Suppressor macrophage treated with lipopolysaccharide for 4 hours (primary cell): ENCODE measurements at places on chromosomes 5 and 9.

DNA sequence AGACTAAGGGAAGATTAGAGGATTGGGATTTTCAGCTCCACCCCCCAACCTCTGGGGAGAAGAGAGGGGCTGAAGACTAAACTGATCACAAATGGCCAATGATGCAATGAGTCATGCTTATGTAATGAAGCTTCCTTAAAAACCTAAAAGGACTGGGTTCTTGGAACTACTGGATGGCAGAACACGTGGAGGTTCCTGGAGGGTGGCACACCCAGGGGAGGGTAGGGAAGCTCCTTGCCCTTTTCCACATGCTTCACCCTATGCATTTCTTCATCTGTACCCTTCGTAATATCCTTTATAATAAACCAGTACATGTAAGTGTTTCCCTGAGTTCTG is 48.6 kb downstream of the ARHGEF28 start:
- no peak for DNase-seq

DNA sequence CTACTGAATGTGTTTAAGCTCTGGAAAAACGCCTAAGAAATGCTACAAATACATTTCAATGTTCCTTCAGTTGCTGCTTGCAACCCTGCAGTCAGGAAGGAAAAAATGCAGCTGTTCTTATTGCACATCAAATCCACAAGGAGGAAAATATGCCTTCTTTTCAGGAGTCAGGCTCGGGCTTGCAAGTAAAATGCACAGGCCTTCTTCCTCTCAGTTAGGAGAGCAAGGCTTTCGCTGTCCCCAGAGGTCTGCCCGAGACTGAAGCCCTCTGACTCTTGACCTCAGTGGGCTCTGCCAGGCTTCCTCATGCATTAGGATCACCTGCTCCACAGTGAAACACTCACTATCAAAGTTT is 899 bp upstream of the SHC3 start:
- DNase-seq, result no peak

- no peak for DNase-seq
These were observed 25.1 kb downstream of the RNF180 start for GRCh38 chr5:64190562-64191306.

- no peak for DNase-seq
These were observed 79.2 kb downstream of the DMRT2 start for GRCh38 chr9:1129382-1129781.

GRCh38 chr5:122703203-122703602 is 71.7 kb upstream of the SNX2 start:
- peak; percentile 38 for DNase-seq
